ENCODE measurements at places on chromosomes 12 and 14.

DNA sequence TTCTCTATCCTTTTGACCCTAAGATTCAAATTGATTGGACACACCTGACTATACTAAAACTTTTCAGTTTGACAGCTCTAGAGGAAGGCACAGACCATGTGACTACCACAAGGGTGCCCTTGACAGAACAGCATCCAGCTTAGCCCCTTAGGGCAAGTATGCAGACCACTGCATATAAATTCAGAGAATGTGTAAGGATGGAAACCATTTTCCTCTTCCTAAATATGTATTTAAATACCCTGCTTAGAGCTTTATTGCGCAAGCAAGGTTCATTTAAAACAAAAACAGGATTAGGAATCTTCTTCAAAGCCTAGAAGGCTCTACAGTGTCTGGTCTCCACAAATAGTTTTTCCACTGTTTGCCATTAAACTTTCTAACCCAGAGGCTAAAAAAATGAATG is 202.8 kb downstream of the MED13L start:
- DNase-seq = no peak

- DNase-seq = no peak
Observed at GRCh38 chr12:20528208-20528607, 159.9 kb downstream of the PDE3A start.

GRCh38 chr12:107564946-107565345 is 120.7 kb upstream of the PWP1 start:
- DNase-seq = no peak

DNA sequence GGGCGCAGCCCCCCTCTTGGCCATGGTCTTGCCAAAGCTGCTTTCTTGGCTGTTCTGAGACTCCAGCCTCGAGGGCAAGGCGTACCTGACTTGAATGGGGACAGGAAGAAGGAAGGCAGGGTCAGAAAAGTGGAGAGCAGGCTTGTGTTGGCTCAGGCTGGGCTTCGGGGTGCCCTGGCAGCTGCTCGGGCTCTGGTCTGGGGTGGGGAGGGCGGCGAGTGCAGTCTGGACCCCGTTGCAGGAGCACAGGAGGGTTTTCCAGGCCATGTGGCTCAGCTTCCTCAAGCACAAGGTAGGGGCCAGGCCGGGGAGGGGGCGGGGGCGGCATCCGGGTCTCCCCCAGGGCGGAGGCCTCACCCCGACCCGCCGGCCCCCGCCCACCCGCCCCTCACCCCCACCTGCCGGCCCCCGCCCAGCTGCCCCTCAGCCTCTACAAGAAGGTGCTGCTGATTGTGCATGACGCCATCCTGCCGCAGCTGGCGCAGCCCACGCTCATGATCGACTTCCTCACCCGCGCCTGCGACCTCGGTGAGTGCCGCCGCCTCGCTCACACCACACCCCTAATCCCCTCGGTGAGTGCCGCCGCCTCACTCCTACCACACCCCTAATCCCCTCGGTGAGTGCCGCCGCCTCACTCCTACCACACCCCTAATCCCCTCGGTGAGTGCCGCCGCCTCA is 4.2 kb downstream of the NOC4L start:
- no peak for DNase-seq

- no peak for DNase-seq
Observed at GRCh38 chr12:1614360-1614759, 14.7 kb upstream of the WNT5B start.

- DNase-seq = no peak
Observed at GRCh38 chr12:109542876-109543275, 30.4 kb downstream of the MMAB start.

- DNase-seq = no peak
Observed at GRCh38 chr14:44149597-44149996, 357.5 kb downstream of the FSCB start.

DNA sequence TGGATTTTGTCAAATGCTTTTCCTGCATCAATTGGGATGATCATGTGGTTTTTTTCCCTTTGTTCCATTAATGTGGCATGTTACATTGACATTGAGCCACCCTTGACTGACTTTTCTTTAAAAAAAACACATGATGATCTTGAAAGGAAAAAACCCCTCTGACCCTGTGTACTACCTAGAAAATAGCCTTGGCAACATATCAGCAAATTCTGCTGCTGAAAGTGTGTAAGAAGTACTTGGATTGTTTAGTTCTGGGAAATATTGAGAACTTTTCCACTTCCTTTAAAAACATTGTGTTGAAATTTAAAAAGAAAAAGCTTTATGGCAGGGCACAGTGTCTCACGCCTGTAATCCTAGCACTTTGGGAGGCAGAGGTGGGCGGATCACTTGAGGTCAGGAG is 20.7 kb downstream of the ACACB start:
- no peak for DNase-seq

DNA sequence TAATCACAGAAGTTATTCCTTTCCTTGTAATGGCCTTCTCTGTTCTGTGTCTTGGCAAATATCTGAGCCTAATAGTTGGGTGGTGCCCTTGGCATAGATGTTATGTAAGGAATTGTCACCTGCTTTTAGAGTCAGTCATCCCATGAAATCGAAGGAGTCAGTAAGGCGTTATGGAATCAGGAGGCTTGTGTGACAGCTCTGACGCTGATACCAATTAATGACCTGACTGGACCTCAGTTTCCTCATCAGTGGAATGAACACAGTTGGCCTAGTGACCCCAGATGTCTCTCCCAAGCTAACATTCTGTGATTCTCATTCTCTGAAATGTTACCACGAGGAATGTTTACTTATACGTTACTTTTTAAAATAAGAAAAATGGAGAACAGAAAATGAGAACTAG is 32.1 kb downstream of the TXNRD1 start:
- DNase-seq = no peak

- no peak for DNase-seq
Observed at GRCh38 chr12:107461222-107461975, 224.2 kb upstream of the PWP1 start.

- DNase-seq = no peak
Observed at GRCh38 chr12:125340791-125341190, 275.6 kb downstream of the AACS start.

DNA sequence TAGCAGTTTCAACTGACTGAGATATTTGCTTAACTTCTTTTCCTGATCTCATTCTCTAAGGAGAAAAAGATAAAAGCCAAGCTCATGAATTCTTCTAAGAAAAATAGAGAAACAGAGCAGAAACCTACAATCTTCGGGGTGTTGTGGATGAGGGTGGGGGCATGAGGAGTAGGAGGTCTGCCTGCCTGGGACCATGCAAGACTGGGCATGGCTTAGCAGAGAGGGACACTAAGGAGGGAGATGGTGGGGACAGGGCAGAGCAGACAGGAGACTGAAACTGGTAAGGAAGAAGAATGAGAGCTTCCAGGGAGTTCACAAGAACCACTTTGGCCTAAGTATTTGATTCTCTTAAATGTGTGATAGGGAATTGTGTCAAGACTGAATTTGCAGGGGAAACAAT is 188.0 kb downstream of the CFAP54 start:
- no peak for DNase-seq

GRCh38 chr12:122841544-122842321 is 6.5 kb downstream of the HIP1R start:
- DNase-seq = no peak
